Omental fat pad (tissue), 4 donors: ENCODE measurements at places on chromosomes 1 and 21.
A peak's percentile ranks its signal among the peaks of the same experiment; 100 is the strongest.

DNA sequence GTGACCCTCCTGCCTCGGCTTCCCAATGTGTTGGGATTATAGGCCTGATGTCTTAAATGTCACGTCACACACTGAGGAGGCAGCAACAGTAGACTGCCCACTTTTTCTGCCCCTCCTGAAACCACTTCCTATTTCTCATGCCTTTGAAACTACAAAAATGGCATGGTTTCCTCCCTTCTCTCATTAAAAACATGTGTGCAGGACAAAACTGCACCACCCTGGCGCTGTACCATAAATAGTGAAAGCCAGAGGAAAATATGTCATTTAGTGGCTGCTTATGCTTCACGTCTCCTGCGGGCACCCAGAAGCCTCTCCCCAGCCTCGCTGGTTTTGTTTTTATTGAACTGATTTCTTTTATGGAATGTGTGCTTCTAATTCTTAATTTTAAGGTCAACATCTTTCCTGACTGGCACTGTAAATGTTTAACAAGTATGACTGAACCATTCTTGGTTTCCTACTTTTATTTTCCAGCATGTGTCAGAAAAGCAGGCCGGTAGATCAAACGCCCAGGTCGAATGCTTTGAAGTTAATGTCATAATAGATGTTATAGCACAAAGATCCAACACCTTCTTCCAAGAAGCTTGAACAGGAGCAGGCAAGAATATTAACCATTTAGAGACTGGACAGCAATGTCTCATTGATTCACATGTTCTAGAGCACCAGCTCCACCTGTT lies 59.6 kb upstream of the C1orf87 start:
- DNase-seq: no peak

DNA sequence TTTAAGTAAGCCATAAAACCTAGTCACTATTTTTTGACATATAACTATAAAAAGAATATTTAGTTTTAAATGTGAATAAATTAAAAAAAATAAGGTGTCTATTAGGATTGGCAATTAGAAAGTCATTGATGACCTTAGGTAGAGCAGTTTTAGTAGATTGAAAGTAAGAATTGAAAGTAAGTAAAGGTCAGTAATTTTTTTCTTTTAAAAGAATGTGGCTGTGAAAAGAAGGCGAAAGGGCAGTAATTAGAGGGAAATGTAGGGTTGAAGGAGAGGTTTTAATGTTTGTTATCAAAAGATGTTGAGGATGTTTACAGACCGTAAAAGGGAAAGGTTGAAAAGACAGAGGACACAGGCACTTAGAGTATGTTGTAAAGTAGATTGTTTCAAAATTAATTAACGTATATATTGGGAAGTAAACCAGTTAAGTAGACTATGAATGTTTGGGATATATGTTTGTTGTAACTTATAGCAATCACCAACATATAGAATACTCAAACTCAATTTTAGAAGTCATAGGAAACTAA lies 41.0 kb downstream of the ZFYVE9 start:
- no peak for DNase-seq

DNA sequence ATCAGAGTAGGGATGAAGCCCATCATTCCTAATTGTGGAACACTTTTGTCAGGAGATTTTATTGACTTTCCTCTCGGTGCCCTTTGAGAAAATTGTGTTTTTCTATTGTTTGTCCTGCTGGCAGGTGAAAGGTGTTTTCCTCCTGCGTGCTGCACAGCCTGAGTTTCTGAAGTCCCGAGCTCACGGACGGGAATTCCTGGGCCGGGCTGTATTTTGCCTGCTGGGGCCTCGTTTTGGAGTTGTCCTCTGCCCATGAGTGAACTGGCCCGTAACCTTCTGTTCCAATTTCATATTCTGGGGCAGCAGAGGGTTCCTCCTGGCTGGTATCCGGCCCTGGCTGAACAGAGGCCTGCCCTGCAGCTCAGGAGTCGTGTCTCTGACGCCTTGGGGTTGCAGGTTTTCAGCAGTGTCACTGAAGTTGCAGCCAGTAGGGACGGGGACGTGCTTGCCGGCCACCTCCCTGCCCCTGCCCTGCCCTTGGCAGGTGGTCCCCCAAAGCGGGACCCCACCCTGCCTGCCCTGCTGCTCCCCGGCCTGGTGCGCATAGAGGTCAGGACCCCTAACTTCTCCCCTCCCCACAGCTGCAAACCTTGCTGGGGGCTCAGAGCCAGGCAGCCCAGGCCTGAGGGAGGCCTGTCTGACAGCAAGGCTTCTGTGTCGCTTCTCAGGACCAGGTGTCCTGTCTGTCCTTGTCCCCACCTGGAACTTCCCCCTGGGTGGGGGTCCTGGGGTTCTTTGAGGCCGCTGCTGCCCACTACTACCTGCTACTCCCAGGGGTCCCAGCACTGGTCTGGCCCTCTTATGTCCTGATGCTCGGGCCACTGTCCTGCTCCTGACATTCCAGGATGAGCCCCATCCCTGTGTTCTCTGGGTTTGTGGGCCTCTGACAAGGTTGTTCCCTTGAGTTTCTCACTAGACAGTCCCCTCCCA lies 49.0 kb downstream of the SLX9 start:
- no peak for DNase-seq

DNA sequence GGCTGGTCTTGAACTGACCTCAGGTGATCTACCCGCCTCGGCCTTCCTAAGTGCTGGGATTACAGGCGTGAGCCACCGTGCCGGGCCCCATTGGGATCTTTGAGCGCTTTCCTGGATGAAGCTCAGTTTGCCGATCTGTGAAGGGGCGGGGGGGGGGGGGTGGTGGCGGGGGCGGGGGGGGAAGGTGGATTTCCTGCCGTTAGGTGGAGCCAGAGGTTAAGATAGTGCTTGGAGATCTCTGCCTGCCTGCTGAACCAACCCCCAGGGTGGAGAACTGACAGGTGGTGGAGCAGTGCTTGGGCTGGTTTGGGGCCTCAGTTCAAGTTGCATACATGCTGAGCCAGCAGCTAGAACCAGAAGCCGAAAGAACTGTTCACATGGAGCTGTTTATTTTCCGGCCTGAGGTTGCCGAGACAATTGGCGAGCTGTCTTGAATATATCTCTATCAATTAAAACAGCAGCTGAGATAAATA lies 1.7 kb downstream of the TMCC2 start:
- no peak for DNase-seq

- DNase-seq: no peak
These were observed 2.6 kb downstream of the USP24 start for GRCh38 chr1:55212349-55213150.

DNA sequence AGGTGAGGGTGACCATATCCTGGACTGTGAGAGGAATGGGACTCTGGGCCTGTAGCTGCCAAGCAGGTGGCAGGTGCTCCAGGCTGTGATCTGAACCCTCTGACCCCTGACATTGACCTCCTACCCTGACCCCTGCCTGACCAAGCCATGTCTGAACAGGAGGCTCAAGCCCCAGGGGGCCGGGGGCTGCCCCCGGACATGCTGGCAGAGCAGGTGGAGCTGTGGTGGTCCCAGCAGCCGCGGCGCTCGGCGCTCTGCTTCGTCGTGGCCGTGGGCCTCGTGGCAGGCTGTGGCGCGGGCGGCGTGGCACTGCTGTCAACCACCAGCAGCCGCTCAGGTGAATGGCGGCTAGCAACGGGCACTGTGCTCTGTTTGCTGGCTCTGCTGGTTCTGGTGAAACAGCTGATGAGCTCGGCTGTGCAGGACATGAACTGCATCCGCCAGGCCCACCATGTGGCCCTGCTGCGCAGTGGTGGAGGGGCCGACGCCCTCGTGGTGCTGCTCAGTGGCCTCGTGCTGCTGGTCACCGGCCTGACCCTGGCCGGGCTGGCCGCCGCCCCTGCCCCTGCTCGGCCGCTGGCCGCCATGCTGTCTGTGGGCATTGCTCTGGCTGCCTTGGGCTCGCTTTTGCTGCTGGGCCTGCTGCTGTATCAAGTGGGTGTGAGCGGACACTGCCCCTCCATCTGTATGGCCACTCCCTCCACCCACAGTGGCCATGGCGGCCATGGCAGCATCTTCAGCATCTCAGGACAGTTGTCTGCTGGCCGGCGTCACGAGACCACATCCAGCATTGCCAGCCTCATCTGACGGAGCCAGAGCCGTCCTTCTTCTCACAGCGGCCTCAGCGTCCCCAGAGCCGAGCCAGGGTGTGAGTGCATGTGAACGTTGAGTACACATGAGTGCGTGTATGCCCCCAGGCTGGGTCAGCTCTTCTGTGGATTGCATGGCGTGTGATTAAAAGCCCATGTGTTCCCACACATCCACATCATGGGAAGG lies 3.1 kb downstream of the TMEM125 start:
- DNase-seq: no peak

- DNase-seq: no peak
These were observed 131.5 kb downstream of the DHRS3 start for GRCh38 chr1:12486401-12487005.

GRCh38 chr1:201591981-201592380 lies 53.1 kb downstream of the NAV1 start:
- no peak for DNase-seq

- DNase-seq: no peak
These were observed 110.8 kb downstream of the RABGAP1L start for GRCh38 chr1:174269989-174270651.

GRCh38 chr1:11354893-11355553 lies 82.0 kb downstream of the UBIAD1 start:
- DNase-seq: no peak

- peak; percentile 68 for DNase-seq
These were observed 950 bp upstream of the EVA1C start for GRCh38 chr21:32411350-32412161.

GRCh38 chr1:230421481-230421880 lies 4.7 kb downstream of the PGBD5 start:
- no peak for DNase-seq

GRCh38 chr1:178472531-178472930 lies 24.2 kb downstream of the CLEC20A start:
- no peak for DNase-seq

GRCh38 chr1:73516451-73516850 lies 681.5 kb downstream of the LRRIQ3 start:
- DNase-seq: no peak

- DNase-seq: no peak
These were observed 62.2 kb upstream of the WLS start for GRCh38 chr1:68294367-68295066.

- no peak for DNase-seq
These were observed 13.2 kb upstream of the CDA start for GRCh38 chr1:20575541-20576336.

- no peak for DNase-seq
These were observed 134.9 kb downstream of the CLEC20A start for GRCh38 chr1:178361847-178362246.

DNA sequence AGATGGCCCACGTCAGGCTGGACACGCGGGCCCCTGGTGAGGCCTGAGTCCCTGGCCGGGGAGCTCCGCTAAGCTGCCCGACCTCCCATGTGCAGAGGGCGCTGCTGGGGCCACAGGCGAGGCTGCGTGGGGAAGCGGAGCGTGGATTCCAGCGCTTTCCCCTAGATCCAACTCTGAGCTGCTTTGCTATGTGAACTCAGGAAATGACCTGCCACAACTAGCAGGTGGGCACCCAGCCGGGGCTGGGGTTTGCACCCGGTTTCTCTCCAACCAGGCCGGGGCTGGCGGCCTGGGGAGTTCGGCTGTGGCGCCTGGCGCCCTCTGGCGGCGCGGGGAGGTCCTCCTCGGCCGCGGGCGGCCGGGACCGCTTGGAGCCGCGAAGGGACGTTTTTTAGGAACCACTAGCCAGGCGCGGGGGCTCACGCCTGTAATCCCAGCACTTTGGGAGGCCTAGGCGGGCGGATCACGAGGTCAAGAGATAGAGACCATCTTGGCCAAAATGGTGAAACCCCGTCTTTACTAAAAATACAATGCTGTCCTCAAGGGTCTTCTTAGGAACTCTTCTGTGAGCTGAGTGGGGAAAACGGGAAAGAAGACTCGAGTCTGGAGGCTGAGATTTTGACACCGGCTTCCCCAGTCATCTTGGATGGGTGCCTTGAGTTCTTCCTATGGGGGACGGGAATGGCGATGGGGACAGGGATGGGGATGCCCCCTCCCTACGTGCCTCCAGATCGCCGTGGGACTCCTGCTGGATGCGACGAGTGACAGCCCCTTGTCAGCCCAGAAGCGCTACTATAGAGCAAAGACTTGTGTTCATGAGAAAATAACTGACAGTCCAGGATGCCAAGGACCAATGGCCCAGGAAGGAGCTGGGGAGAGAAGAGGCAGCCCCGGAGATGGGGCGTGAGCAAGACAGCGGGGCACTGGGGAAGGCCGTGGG lies 12.6 kb downstream of the PYCR2 start:
- DNase-seq: no peak

DNA sequence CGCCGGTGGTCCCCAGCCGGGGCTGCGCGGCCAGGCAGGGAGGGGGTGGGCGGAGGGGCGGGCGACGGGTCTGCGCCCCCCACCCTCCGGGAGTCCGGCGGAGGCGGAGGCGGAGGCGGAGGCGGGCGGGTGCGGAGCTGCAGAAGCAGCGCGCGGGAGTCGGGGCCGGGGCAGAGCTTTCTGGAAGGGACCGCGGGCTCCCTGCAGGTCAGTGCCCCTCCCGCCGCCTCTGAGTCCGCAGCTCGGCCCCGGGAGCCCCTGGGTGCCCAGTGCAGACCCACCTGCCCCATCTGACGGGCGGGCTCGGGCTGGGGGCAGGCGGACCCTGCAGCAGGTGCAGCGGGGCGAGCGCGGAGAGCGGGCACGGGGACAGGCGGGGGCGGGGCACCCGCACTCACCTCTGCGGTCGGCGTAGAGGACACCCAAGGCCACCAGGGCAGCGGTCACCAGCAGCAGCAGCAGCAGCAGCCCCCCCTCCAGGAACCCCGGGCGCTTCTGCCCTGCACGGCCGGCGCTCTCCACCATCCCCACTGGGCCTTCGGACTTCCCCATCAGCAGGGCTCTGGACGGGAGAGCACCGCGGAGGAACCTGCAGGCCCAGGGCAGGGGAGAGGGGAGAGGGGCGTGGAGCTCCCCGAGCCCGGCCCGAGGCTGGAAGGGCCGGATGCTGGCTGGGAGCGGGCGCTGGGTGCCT lies 3.7 kb downstream of the MMEL1 start:
- DNase-seq: no peak

GRCh38 chr1:221274373-221274772 lies 395.1 kb downstream of the HLX start:
- no peak for DNase-seq

DNA sequence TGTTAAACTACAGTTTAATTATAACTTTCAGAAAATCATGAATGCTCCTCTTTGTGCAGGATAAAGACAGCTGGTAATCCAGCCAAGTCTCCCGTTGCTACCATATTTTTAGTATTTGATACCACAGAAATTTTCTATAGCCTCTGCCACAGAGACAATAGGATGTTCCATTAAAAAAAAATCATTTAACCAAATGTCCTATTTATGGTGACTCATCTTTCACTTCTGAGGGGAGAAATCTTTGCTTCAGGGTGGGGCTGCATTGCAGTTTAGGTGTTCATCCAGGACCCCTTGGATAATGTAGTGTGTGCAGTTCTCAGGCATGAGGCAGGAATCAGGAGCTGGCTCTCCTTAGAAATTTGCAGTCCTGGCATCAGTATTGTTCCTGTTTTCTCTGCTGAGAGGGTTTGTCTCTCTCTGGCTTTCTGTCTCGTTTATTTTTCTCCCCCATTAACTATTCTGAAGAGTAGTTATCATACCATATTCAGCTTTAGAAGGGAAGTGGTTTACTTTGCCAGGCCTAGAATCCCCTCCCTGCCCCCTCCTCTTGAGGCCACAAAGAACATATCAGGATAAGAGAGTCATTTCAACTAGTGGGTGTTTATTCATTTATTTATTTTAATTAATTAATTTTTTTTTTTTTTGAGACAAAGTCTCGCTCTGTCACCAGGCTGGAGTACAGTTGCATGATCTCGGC lies 3.1 kb downstream of the PRUNE1 start:
- no peak for DNase-seq

GRCh38 chr21:41908829-41909228 lies 29.7 kb upstream of the PRDM15 start:
- no peak for DNase-seq
